NCI-H2081 (cell line): ENCODE measurements at places on chromosomes 16 and 17.
A peak's percentile ranks its signal among the peaks of the same experiment; 100 is the strongest.

DNA sequence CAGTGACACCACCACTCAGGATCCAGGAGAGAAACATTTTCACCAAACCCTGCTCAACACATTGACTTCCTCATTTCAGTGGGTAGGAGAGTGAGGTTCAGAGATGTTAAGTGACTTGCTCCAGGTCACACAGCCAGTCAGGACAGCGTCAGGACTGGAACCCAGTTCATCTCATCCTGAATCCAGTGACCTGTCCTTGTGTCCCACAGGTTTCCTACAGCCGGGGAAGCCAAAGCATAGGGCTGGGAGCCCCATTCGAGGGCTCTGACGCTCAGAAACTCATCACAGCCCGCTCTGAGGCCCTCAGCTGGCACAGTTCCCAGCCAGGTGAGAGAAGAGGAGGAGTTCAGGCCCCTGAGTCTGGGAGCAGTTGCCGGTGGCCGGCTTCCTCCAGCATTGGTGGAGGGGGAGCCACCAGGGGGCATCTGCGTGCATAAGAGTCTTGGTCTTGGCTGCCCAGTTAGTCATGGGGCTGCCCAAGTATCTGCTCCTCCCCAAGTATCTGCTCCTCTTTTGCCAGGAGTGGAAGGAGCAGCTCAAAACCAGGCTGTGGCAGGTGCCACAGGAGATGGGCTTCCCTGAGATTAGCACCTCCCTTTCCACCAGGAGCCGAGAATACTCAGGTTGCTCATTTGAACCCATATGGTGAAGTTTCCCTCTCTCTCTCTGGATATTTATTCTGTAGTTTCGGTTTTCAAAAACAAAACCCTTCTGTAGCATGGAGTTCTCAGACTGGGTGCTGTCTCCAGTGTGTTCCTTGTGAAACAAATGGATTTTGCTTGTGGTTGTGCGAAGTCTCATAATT, 56.0 kb downstream of the TNFRSF13B start:
- DNase-seq = no peak

- DNase-seq = no peak
These were observed 27.4 kb upstream of the SLC38A10 start for GRCh38 chr17:81322271-81323082.

DNA sequence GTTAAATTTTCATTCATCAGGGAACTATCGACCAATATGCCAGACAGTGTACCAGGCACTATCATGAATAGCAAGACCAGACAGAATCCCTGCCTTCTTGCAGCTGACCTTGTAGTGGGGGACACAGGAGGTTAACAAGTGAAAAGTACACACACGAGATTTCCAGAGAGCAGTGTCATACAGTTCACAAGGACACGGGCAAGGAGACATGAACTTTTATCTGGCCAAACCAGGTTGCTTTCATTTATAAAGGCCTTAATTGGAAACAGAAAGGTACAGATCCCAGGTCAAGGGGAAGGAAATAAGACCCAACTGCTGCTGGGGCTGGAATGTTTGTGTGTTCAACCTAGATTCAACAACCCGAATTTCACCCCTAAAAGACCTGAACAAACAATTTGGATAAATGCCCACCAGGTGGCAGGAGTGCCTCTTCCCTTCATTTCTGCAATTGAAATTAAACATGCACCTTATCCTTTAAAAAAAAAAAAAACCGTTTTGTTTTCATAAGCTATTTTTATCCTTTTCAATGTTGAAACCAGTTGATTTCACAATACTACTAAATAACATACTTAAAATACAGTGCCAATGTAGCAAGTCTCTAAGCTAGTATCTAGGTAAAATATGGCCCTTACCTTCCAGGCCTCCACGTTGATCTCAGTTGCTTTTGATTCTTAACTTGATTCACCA, 65.9 kb downstream of the EMP2 start:
- DNase-seq = peak; percentile 2

DNA sequence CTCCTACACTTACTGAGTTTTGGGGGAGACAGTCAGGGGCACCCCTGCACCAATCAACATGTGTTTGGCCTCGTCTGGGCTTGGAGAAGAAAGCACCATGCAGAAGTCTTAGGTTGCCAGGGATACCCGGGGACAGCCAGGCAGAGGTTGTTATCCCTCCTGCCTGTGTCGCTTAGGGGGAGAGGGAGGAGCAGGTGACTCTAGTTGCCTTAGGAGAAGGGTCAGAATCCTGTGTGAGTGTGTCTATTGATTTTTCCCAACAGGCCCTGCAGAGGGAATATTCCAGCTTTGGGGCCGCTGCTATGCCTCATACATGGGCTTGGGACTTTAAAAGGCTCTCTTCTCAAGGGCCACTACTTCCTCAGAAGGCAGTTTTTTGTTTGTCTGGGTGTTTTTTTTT, 89.1 kb downstream of the RGS9 start:
- DNase-seq = no peak

- DNase-seq = no peak
These were observed 52.7 kb upstream of the LHX1 start for GRCh38 chr17:36884495-36885152.
